ENCODE measurements at places on chromosomes 1 and 21.

- no peak for DNase-seq
Measured at GRCh38 chr1:34770891-34771504, 10.0 kb upstream of the GJB3 start.

DNA sequence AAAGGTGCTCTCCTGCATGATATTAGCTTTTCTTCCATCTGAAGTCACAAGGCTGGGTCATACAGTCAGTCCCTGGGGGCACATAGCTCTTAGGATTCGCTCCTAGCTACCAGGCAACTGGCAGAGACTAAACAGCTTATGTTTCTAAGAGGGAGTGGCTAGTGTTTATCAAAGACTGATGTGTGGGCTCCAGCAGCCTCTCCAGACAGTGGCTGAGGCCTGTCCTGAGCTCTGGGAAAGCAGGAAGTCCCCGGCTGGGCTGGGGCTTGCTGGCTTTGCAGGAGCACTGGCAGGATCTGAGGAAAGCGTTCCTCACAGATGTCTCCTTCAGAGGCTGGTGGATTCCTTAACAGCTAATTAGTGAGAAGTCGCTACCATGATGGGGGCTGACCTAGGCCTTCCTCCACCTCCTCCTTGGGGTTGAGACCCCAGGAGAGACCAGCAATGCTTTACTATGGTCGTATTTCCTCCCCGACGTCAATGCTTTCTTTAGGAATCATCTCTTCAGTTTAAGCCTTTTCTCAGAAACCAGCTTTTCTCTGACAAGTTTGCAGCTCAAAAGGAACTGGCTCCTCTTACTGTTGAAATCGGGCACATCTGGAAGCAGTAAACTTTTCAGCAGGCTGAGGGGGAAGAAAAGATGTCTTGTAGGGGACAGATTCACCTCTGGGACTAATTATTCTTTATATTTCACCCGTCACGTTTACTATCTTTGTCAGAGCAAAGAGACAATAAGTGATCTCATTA lies 33.5 kb upstream of the HHAT start:
- DNase-seq: no peak

- DNase-seq: no peak
Measured at GRCh38 chr1:81387446-81387845, 413.3 kb upstream of the ADGRL2 start.

DNA sequence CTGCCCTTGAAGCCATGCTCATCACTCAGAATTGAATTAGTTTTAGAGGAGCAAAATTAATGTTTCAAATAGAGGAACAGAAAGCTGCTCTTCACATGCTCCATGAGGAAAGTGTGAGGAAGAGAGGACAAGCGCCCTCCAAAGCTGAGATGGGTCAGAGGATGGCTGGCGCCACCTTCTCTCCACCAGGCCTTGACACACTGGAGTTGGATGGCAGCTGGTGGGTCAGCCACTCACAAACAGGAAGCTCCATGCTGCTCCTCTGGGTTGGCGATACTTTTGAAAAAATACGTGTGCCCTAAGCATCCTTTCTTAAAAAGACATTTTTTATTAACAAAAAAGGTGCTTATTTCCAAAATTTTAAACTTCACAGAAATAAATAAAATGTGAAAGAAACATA lies 3.1 kb upstream of the CD2 start:
- DNase-seq: no peak

DNA sequence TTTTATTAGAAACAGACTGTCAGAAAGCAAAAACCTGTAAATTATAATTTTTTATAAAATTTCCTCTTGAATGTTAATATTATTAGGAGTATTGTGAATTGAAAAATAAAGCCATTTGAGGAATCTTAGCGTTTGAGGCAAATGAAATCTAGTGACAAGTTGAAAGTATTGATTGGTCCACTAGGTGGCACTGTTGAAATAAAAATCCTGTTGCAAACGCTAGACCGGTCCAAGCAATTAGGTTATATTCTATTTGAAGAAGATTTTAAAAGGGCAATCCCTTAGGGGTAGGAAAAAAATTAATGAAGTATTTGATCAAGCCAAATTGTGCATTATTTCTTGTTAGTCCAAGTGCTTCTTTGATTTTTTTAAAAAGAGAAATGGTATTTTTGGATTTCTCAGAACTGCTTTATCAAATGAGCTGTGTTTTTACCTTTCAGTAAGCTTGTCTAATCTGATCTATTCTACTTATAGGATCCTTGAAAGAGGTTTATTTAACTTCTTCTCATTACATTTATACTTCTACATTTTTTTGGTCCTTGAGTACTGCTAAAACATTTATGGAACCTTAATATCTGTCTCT lies 57.7 kb downstream of the ATG4C start:
- no peak for DNase-seq

GRCh38 chr1:205585835-205586785 lies 45.7 kb downstream of the ELK4 start:
- DNase-seq: no peak

- DNase-seq: peak; percentile 52
Measured at GRCh38 chr1:226635456-226635941, 86.9 kb downstream of the STUM start.

- no peak for DNase-seq
Measured at GRCh38 chr1:24057171-24057570, 54.8 kb downstream of the MYOM3 start.

DNA sequence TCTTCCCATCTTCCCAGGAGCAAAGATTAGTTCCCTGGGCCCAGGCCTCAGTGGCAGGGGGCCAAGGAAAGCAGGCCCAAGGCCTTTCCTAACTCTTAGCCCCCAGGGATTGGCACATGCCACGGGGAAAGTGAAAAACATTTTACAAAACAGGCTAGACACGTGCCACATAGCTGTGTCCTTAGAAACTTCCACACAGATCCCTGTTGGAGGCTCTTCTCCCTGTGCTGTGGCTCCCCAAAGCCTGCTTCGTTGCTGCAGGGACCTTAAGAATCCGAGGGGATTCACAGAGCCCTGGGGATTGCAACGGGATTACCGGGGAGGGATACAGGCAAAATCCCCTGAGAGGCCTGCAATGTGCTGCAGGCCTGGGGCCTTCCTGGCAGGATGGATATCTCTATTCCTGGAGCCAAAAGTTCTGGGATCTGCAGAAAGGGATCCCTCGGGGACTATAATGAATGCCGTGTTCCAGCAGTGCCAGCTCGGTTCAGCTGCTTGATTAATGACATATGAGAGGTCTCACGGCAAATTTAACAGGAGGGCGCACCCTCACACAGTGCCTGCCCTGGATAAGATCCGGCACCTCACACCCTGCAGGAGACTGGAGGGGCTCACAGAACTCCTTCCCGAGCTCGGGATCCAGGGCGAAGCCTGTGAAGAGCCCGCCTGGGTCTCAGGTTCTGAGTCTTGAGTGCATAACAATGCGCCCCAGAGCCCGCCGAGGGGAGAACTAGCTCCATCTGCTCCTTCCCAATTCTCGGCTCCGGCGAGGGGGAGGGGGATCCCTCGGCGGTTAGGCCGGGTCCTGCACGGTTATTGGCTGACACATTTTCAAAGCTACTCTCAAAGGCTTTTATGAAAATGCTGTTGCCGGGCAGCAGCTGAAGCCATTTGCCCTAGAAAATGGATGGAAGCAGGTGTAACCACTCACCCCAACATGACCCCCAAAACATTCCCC lies 15.3 kb upstream of the RGS8 start:
- DNase-seq: no peak

DNA sequence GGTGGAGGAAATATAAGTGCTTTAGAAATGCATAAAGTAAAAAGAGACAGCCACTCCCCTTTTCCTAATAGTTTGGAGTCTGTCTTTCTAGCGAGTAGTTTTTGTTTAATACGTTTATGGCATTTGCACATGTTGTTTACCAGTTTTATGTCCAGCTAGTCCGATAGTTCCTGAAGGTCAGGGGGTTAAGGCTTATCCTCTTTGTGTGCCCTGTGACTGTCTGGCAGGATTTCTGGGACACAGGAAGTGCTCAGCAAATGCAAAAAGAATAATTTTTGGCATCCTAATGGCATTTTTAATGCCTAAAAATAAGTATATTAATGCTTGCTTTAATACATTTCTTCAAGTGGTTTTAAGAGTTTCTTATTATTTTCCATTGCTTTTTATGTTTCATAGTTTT lies 58.4 kb downstream of the DYRK1A start:
- DNase-seq: no peak

- no peak for DNase-seq
Measured at GRCh38 chr1:62068416-62068843, 126.2 kb upstream of the L1TD1 start.

DNA sequence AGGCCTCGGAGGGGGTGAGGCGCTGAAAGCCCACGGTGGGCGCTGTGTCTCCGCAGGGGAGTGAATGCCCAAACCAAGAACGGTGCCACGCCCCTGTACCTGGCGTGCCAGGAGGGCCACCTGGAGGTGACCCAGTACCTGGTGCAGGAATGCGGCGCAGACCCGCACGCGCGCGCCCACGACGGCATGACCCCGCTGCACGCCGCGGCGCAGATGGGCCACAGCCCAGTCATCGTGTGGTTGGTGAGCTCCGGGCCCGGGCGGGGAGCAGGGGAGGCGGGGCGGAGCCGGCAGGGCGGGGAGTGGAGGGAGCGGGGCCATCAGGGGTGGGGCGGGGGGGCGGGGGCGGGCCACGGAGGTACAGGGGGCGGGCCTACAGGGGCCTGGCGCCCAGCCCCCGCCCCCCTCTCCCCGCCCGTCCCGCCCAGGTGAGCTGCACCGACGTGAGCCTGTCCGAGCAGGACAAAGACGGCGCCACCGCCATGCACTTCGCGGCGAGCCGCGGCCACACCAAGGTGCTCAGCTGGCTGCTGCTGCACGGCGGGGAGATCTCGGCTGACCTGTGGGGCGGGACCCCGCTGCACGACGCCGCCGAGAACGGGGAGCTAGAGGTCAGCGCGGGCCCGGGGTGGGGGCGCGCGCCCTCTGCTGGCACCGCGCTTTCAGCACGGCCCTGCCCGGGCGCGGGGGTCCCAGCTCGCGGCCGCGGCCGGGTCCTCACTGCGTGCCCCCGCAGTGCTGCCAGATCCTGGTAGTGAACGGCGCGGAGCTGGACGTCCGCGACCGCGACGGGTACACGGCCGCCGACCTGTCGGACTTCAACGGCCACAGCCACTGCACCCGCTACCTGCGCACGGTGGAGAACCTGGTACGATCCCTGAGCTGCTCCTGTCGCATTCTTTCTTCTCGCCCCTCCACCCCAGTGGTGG lies 15.9 kb downstream of the ESPN start:
- peak; percentile 73 for DNase-seq

- DNase-seq: no peak
Measured at GRCh38 chr1:93701629-93702028, 20.0 kb upstream of the BCAR3 start.

- no peak for DNase-seq
Measured at GRCh38 chr1:207282496-207283380, 38.7 kb upstream of the CD55 start.

DNA sequence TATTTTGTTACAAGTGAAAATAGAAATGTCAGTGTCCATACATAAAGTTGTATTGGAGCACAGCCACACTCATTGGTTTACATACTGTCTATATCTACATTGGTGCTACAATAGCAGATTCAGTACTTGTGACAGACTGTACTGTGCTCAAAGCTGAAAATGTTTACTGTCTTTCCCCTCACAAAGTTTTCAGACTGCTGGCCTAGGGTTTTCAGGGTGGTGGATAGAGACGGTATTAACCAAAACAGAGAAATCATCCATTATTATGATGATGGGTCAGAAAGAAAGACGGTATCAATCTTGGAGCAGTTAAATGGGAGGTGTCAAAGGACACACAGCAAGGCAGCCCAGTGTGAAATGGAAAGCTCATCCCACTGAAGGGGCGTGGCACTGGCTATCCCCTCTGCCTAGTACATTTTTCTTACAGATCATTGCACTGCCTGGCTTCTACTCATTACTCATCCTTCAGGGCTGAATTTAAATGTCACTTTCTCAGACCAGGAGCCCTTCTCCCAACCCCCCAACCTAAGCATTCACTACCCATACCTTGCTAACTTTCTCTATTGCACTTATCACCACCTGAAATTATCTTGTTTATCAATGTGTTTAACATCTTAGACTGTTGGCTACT lies 10.2 kb downstream of the JAK1 start:
- DNase-seq: no peak

GRCh38 chr1:119773711-119774241 lies 5.1 kb upstream of the HMGCS2 start:
- DNase-seq: no peak

- no peak for DNase-seq
Measured at GRCh38 chr1:155049651-155050559, 1.2 kb upstream of the ADAM15 start.

DNA sequence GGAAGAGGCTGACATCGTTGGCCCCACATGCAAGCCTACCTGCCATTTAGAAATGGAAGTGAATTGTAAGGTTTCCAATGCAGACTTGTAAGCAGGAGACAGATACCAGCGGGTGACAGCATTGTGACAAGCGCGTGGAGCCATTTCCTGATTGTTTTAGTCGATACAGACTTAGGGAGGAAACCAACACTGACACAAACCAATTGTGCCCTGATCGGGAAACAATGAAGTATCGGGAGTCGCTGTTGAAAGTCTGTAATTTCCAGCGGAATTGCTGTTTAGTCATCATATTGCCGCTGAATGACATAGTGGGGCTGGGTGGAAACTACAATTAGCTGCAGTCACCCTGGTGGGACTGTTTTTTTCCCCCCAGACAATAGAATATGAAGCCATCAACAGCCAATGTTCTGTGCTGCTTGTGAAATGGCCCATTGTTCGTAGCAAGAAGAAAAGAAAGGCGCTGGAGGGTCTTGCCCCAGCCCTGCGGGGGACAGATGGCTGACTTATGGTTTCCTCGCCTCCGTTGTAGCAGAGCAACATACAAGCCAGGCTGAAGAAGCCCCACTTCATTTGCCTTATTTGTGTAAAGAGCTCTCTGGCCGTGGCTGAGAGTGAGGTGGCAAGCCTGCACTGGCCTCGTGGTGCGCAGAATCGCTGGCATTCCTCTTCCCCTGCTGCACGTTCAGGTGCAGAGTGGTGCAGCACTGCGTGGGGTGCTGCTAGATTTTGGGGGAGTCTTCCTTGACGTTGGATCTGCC lies 462.7 kb downstream of the CAMTA1 start:
- no peak for DNase-seq

DNA sequence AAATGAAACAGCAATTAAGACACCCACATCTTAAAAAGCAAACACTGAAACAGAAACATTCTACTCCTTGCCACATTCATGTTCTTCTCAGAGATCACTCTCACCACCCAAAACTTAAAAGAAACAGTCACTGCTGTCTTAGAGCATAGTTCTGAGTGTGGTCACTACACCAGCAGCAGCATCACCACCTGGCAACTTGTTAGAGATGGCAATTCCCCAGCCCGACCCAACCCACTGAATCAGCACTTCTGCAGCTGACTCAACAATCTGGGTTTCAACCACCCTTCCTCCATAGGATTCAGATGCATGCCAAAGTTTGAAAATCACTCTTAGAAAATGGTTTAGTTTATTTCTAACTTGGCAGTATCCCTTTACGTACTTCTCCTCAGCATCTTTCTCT lies 126.1 kb downstream of the CDC42BPA start:
- peak; percentile 15 for DNase-seq

GRCh38 chr1:231187571-231187970 lies 25.7 kb downstream of the TRIM67 start:
- no peak for DNase-seq

Data from stimulated activated CD8-positive, alpha-beta memory T cell treated with anti-CD3 and anti-CD28 coated beads, Interleukin-7, amount 100 ng/mL, for 48 hours (primary cell).